HT1080 (cell line): ENCODE measurements at places on chromosomes 3 and 15. TPM values are rescaled to one million over a fixed set of nuclear protein-coding genes. Genes with fewer than 3 reads are reported as not detected.

Gene LYZL4
- total RNA-seq, result not detected in 2 replicates

Gene TRIM59
- 13.3 and 16.5 TPM in 2 replicates for total RNA-seq

Gene TF
- under 0.01 and 0.90 TPM in 2 replicates for total RNA-seq

Gene HPS3
- total RNA-seq, result 26.0 and 26.7 TPM in 2 replicates

Gene C3orf85
- total RNA-seq, result not detected in 2 replicates

Gene LMOD3
- total RNA-seq, result 0.19 TPM in 1 of 2 replicates, not detected in the other

Gene RASL12
- not detected in 2 replicates for total RNA-seq

Gene LRRC2
- total RNA-seq, result 0.19 and 0.20 TPM in 2 replicates

GRCh38 chr3:46065294-46065705, 38.0 kb upstream of the XCR1 start:
- peak; percentile 37 for DNase-seq

DNA sequence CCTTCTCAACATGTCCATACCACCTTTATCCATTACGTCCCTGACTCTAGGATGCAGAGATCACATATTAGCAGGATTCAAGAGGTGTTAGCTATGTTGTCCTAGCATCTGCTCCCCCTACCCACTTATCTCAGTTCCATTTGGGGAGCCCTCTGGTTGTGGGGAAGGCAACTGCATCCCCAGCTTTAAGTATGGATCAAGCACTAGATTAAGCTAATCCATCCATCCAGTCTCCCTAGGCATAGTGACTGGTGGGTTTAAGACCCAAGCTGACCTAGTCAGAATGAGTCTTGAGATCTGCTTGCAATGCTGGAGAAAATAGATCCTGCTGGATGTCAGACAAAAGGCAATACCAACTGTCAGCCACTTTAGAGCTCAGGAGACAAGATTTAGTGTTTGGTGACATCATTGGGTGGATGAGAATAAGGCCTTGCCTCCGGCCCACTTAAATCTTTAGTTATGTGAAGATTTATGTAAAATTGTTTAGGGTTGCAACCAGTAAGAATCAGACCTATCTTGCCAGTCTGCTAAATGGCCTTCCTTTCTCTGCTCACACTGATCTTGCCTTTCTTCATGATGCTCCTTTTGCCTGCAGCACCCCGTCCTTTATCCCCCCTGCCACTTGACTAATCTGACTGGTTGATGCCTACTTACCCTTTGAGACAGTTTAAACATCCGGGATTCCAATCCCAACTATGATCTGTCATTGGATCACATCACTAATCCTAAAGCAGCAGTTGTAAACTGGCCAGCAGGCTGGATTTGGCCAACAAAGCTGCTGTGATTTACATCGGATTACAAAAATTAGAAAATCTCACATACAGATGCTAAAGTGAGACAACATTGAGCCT, 2.1 kb upstream of the ISY1 start:
- DNase-seq, result peak; percentile 28

- peak; percentile 73 for DNase-seq
Measured at GRCh38 chr3:194833114-194833910, 147.6 kb downstream of the FAM43A start.

GRCh38 chr15:57758560-57758959, 52.0 kb downstream of the POLR2M start:
- no peak for DNase-seq

- DNase-seq, result no peak
Measured at GRCh38 chr3:98628317-98628716, 34.9 kb upstream of the CPOX start.

GRCh38 chr3:185605566-185605965, 19.5 kb downstream of the SENP2 start:
- no peak for DNase-seq

DNA sequence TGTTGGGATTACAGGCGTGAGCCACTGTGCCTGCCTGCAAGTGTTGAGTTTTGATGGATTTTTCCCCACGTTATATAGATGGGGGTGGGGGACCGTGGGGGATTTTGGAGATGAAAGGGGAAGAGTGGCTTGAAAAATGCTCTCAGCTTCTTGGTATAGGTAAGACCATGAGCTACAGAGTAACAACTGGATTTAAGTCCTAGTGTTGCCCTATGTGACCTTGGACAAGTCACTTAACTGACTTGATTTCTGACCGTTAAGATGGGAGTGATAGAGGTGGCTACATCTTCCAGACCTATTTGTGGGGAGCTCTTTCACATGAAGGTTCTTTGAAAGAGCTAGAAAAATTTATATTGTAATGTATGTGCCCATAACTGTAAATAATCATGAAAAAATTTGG, 13.3 kb downstream of the TRIM71 start:
- DNase-seq, result no peak

DNA sequence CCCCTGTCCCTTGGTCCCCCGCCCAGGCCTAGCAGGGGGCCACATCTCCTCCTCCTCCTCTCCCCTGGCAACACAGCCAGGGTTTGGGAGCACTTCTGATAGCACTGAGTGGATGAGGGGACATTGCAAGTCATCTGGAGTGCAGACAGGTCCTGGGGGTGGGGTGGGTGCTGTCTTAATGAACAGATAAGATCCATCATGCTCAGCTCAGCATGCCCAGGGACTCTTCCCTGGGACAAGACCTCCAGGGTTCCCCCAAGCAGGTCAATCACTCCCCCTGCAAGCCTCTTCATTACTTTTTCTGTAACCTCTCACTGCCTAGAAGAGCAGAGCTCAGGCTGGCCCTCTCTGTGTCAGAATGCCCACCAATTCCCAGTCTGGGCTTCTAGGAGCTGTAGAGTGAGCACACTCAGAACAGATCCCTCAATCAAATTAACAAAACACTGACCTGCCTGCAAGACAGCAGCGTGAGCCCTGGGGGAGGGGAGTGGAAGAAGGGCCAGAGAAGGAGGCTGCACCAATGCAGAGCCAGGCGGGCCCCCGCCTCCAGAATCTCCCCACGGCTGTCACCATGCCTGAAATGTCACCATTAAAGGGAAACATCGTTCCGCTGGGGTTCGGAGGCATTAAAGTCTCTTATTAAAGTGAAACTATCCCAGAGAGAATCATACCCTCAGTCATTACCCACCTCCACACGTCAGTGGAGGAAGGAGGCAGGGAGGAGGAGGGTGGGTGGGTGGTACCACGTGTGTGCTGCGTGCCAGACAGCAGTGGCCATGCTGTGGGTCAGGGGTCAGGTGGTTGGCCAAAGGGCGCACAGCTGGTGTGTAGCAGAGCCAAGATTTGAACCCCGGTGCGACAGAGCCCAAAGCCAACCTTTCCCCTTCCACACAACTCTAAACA, 114.7 kb upstream of the LINGO1 start:
- no peak for DNase-seq

DNA sequence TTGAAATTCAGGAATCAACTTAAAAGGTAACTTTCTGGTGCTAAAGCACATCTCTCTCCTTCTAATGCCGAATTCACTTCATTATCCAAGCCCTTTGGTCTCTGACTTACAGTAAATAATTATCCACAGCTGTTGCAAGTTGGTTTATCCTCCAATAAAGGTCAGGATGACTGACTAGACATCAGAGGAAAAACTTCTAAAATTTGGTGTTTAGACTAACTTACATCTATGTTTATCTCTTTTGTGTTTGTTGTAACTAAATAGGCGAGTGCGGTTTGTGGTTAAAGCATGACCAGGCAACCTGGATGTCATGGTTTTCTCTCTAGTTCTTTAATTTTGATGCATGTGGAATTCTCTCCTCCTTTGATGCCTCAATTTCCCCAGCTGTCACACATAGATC, 237.4 kb upstream of the LRTM1 start:
- no peak for DNase-seq

GRCh38 chr3:160556141-160556540, 9.2 kb downstream of the KPNA4 start:
- DNase-seq, result no peak

DNA sequence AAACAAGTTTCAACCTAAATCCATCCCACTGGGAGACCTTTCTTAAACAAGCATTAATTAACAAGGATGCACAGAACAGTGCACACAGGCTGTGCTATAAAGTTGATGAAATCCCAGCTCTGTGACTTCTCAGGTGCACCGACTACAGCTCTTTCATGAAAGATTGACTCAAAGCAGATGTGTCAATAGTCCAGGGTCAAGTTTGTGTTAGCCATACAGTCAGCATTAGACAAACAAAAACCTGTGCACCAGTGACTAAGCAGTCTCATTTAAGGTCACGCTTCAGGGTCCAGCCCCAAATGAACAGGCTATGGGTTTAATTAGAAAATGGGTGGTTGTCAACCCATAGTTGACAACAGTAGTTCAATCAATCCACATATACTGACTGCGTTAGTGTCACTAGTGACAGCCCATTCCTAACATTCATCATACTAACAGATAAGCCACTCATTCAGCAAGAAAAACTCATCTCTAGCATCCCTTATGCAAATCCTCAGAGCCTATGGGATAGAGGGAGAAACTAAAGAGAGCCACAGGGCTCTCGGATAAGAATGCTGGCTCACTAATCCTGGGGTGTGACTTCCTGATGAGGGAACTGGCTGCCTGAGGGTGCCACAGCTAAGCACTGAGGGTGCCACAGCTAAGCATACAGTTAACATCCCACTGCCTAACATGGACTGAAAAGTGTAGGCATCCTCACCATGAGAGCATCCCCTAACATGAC, 84.1 kb downstream of the WNT5A start:
- peak; percentile 46 for DNase-seq

DNA sequence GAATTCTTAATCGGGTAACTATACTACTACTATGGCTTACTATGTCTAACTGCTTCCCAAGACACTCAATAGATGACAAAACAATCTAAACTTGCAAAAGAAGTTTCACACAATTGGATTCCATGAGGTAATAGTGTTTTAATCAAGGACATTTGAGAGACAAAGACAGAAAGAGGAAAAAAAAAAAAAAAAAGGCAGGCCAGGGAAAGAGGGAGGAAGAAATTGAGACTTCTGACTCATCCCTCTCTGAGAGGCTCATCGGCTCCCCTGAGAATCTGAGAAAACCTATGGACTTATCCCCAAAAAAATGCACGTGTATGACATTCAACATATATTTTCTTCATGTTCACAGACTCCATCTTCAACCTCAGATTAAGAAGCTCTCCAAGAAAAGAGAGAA, 61.0 kb downstream of the SCAPER start:
- peak; percentile 25 for DNase-seq

- peak; percentile 44 for DNase-seq
Measured at GRCh38 chr15:87121336-87121735, 1041.7 kb downstream of the AGBL1 start.

- DNase-seq, result peak; percentile 8
Measured at GRCh38 chr3:14000556-14000955, 120.7 kb upstream of the WNT7A start.

GRCh38 chr15:98764291-98764690, 116.0 kb downstream of the IGF1R start:
- no peak for DNase-seq

- peak; percentile 83 for DNase-seq
Measured at GRCh38 chr3:189355481-189356201, 183.9 kb downstream of the TPRG1 start.

DNA sequence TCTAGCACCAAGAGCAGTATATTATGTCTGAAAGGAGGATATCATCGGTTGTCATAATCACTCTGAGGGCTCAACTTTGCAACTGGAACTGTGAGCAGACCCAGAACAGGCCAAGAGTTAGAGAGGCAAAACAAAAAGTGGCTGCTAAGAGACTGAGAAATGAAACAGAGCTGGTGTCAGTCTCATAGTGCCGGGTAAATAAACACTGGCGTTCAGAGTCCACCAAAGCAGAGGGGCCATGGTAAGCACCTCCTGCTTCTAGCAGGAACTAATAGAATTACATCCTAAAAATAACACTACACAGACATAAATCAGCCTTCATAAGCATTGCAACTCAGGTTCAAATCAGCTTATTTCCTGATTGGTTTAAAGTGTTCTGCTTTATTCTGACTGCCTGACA, 10.3 kb upstream of the IL12A start:
- no peak for DNase-seq

DNA sequence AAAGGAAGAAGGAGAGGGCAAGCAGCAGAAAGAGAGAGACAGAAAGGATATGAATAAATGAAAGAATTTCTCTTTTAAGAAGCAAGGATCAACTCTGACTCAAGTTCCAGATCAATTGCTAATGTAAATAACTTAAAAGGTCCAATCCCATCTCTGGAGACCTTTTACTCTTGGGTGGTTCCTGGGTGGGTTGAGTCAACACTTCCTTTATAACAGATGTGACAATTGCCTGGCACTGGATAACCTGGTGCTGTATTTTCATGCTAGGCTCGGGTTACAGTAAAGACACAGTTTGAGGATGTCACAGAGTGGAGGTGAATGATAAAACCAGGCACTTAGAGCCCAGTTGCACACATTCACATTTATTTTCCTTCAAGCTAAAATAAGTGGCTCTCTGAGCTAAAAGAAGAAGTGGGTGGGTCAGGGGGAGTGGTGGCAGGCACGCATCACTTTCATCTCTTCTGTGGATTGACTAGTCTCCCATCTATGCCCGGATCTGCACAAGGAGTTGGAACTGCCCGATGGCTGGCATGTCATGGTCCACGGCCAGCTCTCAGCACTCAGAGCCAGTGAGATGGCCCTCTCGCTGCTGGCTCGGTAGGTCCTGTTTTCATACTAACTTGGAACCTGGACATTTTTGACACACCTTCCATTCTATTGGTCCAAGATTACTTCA, 465.8 kb downstream of the FOXP1 start:
- DNase-seq, result peak; percentile 85
